ENCODE measurements at places on chromosomes 3 and 15.
A peak's percentile ranks its signal among the peaks of the same experiment; 100 is the strongest.

DNA sequence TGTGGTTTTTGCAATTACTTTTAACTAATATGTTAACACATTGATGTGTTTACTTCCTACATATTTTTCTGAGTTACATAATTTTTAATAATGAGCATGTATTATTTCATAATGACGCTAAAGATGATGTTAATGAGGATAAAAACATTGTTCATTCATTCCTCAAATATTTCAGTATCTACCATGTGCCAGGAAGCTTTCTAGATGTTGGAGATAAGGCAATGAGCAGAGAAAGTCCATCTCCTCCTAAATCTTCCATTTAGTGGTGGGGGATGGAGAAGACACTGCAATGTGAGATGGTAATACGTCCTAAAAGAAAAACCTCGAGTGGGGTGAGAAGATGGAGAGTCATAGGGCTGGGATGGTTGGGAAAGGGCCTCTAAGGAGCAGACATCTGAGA is 132.7 kb downstream of the MYLK start:
- DNase-seq, result no peak

- no peak for DNase-seq
Measured at GRCh38 chr3:144034715-144035290, 63.2 kb downstream of the DIPK2A start.

GRCh38 chr3:149579838-149580542 is 77.8 kb downstream of the WWTR1 start:
- no peak for DNase-seq

GRCh38 chr3:163481738-163482137 is 1596.6 kb downstream of the SI start:
- DNase-seq, result no peak

DNA sequence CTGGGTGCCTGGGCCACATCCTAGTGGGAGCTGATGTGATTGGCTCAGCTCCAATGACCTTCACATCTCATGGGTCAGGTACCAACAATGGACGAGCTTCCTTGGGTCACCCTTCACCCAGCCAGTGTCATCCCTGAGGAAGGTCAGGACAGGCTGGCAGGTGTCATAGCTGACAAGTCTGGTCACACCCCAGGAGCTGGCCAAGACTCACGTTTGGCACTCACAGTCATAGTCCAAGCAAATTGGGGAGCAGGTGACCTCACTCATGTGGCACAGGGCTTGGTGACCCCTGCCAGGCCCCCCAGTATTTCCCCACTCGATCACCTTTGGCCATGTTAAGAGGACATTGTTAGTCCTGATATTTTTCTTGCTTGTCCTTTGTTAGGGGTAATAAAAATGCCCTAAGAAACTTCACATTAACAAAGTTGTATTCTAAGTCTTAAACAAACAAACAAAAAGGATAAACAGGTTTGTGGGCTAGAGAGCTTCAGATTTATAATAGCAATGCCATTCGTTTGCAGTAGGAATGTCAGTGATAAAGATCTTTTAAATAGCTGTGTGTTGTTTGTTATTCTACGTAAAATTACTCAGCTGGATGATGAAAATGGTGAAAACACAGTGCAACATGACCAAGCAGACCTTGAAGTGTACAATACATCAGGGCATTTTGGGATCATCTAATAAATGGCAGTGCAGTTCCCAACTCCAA is 79.5 kb upstream of the POMGNT2 start:
- DNase-seq, result no peak

DNA sequence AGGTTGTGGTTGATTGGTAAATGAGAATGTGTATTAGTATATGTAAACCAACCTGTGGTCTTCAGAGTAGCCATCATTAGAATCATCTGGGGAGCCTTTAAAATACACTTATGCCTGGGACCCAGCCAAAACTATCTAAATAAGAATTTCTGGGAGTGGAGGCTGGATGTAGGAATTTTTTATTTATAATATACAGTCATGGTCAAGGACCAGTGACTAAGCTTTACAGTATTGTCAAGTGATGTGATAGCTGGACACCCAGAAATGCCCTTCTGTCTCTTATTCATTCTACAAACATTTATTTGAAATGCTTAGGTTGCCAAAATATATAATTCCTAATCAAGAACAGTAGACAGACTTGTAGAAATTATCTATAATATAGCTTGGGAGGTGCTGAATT is 132.2 kb downstream of the MBNL1 start:
- DNase-seq, result no peak

- DNase-seq, result no peak
Measured at GRCh38 chr3:193842029-193842798, 249.2 kb downstream of the OPA1 start.

DNA sequence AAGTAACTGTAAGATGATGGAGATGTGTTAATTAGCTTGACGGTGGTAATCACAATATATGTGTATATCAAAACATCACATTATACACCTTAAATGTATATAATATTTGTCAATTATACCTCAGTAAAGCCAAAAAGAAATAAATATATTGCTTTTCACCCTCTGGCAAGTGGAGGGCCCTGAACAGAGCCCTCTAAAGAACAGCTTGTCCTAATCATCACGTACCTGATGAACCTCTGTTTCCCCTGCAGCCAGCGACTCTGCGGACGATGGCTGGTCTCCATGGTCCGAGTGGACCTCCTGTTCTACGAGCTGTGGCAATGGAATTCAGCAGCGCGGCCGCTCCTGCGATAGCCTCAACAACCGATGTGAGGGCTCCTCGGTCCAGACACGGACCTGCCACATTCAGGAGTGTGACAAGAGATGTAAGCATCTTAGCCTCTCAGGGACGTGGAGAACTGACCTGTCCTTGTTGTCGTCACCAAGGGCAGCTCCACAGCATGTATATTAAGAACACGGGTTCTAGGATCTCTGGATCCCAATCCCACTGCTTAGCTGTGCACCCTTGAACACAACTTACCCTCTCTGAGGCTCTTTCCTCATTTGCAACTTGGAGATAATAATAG is 6.3 kb downstream of the THBS1 start:
- no peak for DNase-seq

DNA sequence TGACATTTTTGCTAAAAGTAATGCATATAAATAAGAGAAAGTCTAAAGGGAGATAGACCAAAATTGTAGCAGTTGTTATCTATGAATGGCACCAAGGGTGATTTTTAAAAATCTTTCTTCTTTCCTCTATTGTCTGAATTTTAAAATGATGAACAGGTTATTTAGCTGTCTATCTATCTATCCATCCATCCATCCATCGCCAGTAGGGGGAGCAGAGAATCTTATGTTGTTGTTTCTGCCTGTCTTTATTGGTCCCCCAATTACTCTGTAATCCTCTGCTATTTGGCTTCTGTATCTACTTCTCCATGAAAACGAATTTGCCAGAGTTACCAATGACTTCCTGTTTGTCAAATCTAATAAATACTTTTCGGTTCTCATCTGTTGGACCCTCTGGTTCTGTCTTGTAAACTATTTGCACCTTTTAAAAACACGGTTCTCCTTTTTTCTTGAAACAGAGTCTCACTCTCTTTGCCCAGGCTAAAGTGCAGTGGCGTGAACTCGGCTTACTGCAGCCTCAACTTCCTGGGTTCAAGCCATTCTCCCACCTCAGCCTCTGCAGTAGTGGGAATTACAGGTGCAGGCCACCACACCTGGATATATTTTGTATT is 86.0 kb downstream of the ECT2 start:
- DNase-seq, result no peak

GRCh38 chr15:92100301-92100700 is 246.8 kb downstream of the SLCO3A1 start:
- no peak for DNase-seq

DNA sequence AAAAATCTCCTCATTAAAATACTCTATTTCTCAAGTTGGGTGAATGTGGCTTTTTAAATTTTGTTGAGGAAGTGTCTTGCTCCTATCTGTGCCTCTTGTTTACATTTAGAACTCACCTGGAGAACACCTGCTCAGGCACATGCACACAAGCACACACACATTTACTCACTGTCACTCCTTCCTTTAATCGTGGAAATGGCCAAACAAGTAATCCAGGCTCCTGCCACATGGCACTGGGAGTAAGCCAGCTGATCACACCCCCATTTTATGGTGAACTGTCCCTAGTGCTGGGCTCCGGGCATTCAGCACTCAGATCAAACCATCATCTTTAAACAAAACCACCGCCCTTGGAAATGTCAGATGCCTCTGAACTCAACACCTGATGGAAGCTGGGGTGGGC is 204.7 kb upstream of the BHLHE40 start:
- no peak for DNase-seq

- DNase-seq, result no peak
Measured at GRCh38 chr3:40096661-40097111, 212.8 kb upstream of the EIF1B start.

DNA sequence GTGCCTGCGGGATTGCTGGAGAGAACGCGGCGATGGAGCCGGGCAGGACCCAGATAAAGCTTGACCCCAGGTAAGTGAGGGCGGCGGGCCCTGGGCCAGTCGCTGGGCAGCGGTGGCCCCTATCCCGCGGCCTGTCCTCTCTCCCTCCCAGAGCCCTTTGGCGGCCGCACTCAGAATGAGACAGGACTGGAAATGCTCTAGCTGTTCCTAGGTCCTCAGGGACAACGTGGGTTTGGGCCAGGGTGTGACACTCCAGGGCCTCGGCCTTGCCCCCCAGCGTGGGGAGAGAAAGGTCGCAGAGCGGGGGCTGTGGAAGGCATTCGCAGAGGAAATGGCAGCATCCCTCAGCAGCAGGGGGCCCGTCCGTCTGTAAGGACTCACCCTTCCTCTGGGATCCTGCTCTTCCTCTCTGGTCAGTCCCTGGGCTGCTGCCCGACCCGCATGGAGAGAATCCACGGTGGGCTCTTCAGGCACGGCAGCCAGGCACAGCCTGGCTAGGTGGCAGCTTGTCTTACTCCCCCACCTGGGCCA is 412 bp downstream of the SLC51A start:
- DNase-seq, result no peak

DNA sequence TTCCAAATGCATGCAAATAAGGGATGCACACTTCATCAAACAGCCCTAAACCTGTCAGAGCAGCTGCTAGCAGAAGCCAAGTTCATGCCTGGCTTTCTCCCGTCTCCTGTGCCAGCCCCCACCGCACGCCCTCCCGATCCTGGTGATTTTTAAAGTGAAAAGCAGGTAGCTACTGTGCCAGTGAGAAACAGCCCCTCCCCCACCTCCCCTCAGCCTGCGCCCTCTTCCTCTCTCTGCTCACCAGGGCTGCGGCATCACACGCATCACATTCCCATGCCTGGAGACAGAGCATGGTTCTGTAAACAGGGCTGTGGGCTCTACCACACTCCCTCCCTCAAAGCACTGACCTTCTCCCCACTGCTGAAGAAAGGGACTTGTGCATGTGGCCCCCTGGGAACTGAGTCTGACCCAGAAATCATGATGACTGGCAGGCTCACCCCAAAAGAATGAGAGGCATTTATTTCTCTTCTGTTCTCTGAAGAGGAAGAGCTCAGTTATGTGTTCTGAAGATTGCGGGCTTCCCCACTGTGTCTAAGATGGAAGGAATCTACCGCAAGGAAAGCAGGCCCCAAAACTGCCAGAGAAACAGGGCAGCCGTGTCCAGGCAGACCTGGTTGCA is 14.5 kb upstream of the SLC6A1 start:
- no peak for DNase-seq

DNA sequence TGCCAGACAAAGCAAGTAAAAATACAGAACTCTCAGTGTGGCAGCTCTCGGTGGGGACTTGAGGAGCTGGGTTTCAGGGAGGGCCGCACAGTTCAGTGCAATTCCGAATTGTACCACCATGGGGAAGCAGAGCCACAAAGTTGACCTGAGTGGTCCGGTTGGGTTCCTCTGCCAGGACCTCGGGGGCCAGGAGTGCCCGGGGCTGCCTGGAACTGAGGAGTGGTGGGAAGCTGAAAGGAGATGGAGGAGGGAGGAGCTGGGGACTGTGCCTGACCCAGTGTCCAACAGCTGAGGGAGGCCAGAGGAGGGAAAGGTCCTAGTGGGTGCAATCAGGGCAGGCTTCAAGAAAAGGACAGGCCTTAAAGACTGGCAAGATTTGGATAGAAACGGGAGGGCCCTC is 32.2 kb upstream of the TRH start:
- no peak for DNase-seq

DNA sequence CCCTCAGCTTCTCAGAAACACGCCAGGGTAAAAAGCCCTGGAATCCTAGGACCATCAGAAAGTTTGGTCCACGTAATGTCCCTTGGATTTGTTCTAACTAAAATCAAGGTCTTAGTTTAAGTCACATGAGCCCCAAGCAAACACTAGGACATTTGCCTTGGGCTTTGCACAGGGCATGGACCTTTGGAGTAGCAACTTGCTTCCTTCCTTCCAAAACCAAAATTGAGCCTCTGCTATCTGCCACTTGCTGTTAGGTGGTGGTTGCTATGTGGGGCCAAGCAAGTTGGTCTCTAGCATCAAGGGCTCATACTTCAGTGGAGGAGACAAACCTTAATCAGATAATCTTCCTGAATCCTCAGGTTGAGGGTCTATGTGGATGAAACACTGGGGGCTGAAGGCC is 4.0 kb upstream of the DAG1 start:
- no peak for DNase-seq

DNA sequence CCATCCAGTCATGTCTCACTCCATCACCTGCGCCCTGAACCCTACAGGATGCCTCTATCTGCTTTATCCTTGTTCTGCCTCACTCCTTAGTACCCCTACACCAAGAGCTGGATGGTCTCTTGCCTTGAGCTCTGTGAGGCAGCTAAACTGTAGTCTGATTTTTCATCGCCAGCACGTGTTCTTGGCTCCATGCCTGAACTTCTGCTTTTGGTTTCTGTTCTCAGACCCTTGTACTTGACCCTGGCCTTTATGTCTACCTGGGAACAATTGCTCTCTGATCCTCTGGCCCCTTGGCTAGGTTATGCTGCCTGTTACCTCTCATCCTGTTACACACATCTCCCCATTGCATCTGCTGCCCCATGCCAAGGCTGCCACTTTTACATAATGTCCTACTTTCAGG is 318.0 kb upstream of the LMCD1 start:
- no peak for DNase-seq

GRCh38 chr15:58503139-58504027 is 71.6 kb downstream of the LIPC start:
- DNase-seq, result no peak

DNA sequence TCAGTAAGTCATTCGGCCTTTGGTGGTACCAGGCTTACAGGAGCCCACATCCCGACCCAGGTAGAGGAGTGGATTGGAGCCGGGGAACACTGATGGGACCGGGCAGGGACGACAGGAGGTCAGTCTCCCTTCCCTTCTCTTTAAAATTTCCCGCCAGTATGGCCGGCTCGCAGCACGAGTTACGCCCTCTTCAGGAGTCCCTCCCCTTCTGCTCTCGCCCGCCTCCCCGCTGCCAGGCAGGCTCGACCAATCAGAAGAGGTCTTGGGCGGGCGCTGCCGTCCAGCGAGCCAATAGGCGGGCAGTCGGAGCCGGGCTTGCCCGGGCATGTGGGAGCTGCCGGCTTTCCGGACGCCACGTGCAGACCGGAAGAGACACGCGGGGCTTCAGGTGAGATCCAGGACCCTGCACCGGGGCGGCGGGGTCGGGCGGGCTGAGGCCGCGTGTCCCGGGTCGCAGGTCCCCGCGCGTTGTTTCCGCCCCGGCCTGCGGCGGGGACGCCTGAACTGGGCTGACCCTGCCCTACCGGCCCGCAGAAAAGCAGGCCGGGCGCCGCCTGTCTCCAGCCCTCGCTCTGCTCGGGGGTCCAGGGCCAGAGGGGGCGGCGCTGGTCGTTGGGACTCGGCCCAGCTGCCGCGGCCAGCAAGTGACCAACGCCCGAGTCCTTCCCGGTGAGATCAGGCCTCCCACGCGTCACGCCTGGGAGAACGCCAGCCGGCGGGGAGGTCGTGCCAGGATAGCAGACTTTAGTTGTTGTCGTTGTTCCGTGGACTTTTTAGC is at the start of gene AEN:
TSS of gene AEN (plus strand) at position 346 of the 778 bp plus-strand sequence. CDS start 4,870 bp downstream, outside the sequence.
- DNase-seq, result peak; percentile 83

All from stimulated activated CD4-positive, alpha-beta T cell treated with anti-CD3 and anti-CD28 coated beads, Interleukin-1b, Interleukin-23, amount 100 ng/mL, for 1 hour (primary cell).